ENCODE measurements at places on chromosomes 5 and 9.

DNA sequence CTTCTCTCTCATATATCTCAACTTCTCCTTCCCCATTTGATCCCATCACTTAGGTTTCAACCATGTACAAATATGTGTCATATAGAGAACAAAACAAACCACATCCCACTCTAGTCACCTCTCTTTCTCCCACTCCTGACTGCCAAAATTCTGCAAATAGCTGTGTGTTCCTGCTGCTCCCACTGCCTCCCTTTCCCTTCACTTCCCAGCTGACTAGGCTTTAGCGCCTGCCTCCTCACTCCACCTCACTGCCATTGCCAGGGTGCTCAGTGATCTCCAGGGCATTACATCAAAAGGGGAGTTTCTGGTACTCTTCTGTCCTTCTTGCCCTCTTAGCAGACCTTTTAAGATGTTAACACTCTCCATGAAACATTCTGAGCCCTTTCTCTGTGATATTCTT lies 675.4 kb upstream of the DMAC1 start:
- DNase-seq: no peak

GRCh38 chr5:122366501-122366900 lies 54.5 kb downstream of the SNCAIP start:
- no peak for DNase-seq

GRCh38 chr5:142548739-142549275 lies 137.1 kb downstream of the FGF1 start:
- DNase-seq: peak; percentile 93

GRCh38 chr5:75365740-75366139 lies 28.7 kb downstream of the HMGCR start:
- no peak for DNase-seq

- peak; percentile 2 for DNase-seq
Measured at GRCh38 chr5:23139338-23140171, 286.4 kb upstream of the CDH12 start.

DNA sequence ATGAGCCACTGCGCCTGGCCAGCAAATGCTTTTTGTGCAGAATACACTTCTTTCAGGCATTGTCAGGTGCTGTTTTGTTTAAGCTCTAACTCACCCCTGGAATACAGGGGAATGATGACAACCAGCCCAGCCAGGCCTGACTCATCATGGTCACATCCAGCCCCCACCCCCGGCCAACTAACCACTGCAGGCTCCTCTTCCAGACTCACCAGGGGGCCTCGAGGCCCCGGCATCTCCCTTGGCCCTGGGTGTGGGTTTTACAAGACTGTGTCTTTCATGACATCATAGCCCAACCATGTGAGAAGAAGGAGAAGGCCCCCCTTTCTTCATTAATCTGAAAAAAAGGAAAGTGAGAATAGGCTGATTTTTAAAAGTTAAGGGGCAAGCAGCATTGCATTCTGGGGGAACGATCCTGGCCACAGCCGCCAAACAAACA lies 35.5 kb downstream of the OLFML2A start:
- DNase-seq: peak; percentile 99

DNA sequence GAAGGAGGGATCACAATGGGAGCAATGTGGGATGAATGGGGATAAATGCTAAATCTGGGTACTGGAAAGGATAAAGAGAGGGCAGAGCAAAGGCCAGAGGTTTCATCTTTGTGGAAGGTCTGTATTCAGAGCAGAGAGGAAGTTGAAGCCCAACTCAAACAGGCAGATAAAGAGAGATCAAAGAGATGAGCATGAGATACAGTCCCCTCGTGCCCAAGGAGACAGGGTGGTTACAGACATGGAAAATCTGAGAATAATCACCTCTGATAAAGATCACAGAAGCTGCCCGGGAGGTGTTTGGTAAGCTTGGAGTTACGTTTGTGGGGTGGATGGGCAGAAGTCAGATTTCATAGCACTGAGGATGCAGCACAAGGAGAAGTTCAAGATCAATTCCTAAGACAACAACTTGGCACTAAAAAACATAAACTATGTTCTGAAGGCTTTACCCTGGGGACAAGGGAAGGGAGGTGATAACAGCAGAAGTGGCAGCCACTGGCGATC lies 459 bp upstream of the ERAP2 start:
- DNase-seq: no peak

GRCh38 chr5:178535299-178536175 lies 54.7 kb downstream of the COL23A1 start:
- DNase-seq: no peak

GRCh38 chr5:28862137-28862859 lies 1823.9 kb upstream of the CDH9 start:
- DNase-seq: no peak

- DNase-seq: no peak
Measured at GRCh38 chr9:130266236-130267098, 907 bp downstream of the HMCN2 start.

- peak; percentile 45 for DNase-seq
Measured at GRCh38 chr5:153974131-153974812, 64.4 kb downstream of the FAM114A2 start.

GRCh38 chr5:142428773-142429473 lies 104.1 kb upstream of the SPRY4 start:
- no peak for DNase-seq

GRCh38 chr5:87787625-87788256 lies 375.0 kb upstream of the CCNH start:
- no peak for DNase-seq

DNA sequence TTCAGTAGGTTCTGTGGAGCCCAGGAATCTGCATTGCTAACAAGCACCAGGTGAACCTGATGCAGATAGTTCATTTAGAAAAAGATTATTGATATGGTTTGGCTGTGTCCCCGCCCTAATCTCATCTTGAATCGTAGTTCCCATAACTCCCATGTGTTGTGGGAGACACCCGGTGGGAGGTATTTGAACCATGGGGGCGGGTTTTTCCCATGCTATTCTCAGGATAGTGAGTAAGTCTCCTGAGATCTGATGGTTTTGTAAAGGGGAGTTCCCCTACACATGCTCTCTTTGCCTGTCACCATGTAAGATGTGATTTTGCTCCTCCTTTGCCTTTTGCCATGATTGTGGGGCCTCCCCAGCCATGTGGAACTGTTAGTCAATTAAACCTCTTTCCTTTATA lies 212.0 kb downstream of the RAB3C start:
- DNase-seq: peak; percentile 2

GRCh38 chr9:79661279-79661678 lies 89.5 kb downstream of the TLE4 start:
- DNase-seq: no peak

- DNase-seq: no peak
Measured at GRCh38 chr9:77731008-77731698, 83.0 kb upstream of the GNA14 start.

GRCh38 chr5:118687100-118687499 lies 301.2 kb downstream of the DTWD2 start:
- no peak for DNase-seq

DNA sequence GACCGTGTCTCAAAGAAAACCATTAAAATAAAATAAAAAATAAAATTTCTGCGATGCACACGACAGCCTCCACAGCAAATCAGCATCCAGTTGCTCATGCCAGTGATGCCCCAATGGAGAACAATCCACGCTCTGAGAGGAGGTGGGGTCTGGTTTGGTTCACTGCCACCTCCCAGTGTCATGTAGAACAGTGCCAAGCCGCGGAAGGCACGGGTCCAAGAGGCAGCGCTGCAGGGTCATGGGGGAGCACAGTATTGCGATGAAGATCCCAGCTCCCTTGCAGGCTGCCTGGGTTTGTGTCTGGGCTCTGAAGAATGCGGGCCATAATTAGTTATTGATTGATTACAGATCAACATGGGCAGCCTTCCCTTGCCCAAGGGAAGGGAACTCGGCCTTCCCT lies 6.1 kb upstream of the CACFD1 start:
- DNase-seq: no peak

DNA sequence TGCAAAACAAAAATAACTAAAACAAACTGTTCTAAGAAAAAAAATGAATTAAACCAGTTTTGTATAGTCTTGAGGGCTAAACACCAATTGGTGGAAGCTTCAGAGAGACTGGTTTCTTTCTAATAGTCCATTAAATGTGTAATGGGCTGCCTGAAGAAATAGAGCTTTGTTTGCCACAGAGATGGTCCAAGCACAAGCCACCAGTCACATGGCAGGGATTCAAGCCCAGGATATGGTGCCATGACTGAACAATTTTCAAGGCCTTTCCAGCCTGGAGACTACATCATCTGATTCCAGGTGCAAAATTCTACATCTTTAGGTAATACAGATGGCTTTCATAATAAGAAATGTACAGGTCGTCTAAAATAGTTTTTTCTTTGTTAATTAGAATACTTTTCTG lies 355.3 kb downstream of the NR2F1-AS1 start:
- no peak for DNase-seq

- DNase-seq: peak; percentile 78
Measured at GRCh38 chr5:151805414-151806223, 33.9 kb downstream of the G3BP1 start.

- no peak for DNase-seq
Measured at GRCh38 chr9:70205366-70206020, 53.3 kb upstream of the SMC5 start.

DNA sequence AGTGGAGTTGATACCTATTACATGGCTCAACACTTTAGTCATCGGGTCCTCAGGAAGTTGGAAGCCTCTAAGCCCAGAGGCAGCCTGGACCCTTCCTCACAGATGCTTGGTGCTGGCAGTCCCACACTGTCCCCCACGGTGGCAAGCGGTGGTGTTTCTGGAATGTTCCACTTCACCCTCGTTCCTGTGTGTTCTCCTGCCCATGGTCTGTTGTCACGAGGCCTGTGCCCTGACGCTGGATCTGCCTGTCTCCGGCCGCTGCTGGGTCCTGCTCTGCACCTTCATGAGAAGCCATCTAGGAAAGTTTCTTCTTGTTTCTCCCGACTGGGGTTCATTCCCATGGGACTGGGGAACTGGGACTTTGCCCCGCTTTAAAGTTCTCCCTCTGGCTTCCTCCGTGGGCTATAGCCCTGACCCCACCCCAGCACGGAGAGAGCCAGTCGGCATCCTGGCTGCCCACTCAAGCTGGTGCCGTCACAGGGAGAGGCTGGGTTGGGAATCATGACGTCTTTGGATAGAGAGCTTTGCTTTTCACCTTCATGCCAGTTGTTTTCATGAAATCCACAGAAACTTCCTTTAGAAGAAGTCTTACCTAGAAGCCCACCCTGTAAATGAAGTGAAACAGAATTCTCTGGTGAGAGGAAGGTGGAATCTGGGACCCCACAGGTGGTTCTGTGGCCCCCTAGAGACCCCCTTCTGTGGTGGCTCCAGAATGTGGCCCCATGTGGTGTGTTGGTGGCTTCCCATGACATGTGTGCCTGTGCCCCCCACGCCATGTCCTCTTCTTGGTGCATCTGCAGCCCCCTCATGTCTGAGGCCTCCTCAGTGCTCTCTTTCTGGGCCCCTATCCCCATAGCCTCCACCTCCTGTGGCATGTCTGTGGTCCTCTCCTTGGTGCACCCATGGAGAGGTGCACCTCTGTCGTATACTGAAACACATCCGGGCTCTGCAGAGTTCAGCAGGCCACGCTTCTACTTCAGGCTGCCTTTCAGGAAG lies 43.8 kb downstream of the TRIP13 start:
- no peak for DNase-seq

GRCh38 chr9:85430659-85431338 lies 311.0 kb downstream of the AGTPBP1 start:
- no peak for DNase-seq

DNA sequence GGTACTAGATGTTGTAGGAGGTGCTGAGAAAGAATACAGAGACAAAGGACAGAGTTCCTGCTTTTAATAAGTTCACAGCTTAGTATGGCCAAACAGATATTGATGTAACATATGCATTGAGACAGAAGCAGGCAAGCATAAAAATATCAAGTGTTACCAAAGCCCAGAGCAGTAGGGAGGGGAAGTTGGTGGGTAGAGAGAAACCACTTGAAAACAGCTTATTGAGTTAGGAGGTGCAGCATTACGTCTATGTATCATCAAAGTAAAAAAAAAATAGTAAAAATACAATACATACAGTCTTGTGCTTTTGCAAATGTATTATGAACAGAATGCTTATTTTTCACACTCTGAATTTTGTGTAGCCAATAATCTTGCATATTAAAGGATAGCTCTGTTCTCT lies 441.8 kb upstream of the SGCD start:
- DNase-seq: no peak

- no peak for DNase-seq
Measured at GRCh38 chr5:158679221-158679641, 420.5 kb downstream of the EBF1 start.

DNA sequence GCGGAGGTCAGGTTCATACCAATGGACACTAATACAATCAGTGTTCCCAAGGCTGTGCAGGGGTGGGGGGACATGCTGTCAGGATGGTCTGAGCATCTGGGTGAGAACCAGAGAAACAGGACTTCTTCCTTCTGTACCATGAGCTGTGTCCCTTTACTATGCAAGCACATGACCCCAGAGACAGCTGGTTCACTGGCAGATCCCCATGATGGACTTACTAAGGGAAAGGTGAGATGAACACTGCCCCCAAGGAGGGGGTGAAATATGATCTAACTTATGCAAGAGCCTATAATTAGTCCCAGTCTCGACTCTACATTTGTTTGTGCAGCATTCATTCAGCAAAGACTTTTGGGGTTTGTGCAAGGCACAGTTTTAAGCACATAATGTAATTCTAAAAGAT lies 91.4 kb downstream of the LIFR start:
- peak; percentile 42 for DNase-seq

DNA sequence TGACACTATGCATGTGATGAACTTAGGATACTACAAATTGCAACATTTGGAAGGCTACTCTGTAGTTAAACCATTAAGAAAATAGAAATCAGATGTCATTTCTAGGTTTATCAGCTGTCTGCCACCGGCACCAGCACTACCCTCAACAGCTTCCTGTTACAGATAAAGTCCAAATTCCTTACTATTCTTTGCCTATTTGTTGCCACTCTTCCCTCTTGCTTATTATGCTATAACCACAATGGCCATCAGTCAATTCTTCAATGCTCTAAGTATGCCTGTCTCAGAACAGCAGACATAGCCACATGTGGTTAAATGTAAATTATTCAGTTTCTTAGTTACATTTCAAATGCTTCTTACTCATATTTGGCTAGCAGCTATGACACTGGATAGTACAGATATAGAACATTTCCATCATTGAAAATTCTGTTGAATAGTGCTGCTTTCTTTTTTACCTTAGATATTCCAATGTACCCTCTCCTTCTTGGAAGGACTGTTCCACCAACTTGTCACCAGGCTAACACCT lies 21.0 kb downstream of the DHX29 start:
- DNase-seq: no peak

All from fibroblast of skin of right biceps (primary cell).